Keratinocyte (primary cell): ENCODE measurements at places on chromosomes 2 and 18. TPM values are rescaled to one million over a fixed set of nuclear protein-coding genes. Genes with fewer than 3 reads are reported as not detected.

Gene LYG2
- polyA plus RNA-seq: 0.14 to 0.24 TPM in 2 of 3 replicates, not detected in the other

Gene ABCG5
- not detected in 3 replicates for polyA plus RNA-seq

Gene KCNS3
- 5.6 to 7.3 TPM (median 7.2 TPM) in 3 replicates for polyA plus RNA-seq

Gene C2orf80
- not detected in 3 replicates for polyA plus RNA-seq

Gene LINC00305
- not detected in 3 replicates for polyA plus RNA-seq

Gene MAIP1
- polyA plus RNA-seq: 11.4 to 17.4 TPM (median 12.6 TPM) in 3 replicates

Gene UGT1A4
- polyA plus RNA-seq: 0.77 to 2.4 TPM (median 2.0 TPM) in 3 replicates

Gene TTC39C
- polyA plus RNA-seq: 13.3 to 26.8 TPM (median 25.0 TPM) in 3 replicates

Gene UXS1
- 43.5 to 68.3 TPM (median 49.3 TPM) in 3 replicates for polyA plus RNA-seq

Gene SKOR2
- polyA plus RNA-seq: not detected in 3 replicates

Gene AFG3L2
- 31.0 to 47.5 TPM (median 42.2 TPM) in 3 replicates for polyA plus RNA-seq

Gene TXNDC2
- 0.03 TPM in 1 of 3 replicates, not detected in the others for polyA plus RNA-seq

Gene ASB18
- not detected in 3 replicates for polyA plus RNA-seq

Gene TMEM37
- polyA plus RNA-seq: 0.10 to 0.18 TPM (median 0.13 TPM) in 3 replicates

Gene KIAA2012
- polyA plus RNA-seq: not detected in 3 replicates

Gene DYNAP
- 0.07 TPM in 1 of 3 replicates, not detected in the others for polyA plus RNA-seq

Gene GKN1
- polyA plus RNA-seq: 0.15 to 0.75 TPM (median 0.49 TPM) in 3 replicates

Gene ALK
- not detected in 3 replicates for polyA plus RNA-seq

Gene GAREM2
- 0.03 to 0.17 TPM (median 0.06 TPM) in 3 replicates for polyA plus RNA-seq

Gene CYRIA
- 0.69 to 1.4 TPM (median 0.79 TPM) in 3 replicates for polyA plus RNA-seq

Gene SGPP2
- polyA plus RNA-seq: 0.76 to 7.3 TPM (median 2.6 TPM) in 3 replicates

Gene DCDC2C
- polyA plus RNA-seq: not detected in 3 replicates

Gene SDC1
- 696 to 1,073 TPM (median 1,057 TPM) in 3 replicates for polyA plus RNA-seq

Gene MAL
- polyA plus RNA-seq: not detected in 3 replicates

Gene TCF23
- polyA plus RNA-seq: not detected in 3 replicates

Gene NYAP2
- polyA plus RNA-seq: not detected in 3 replicates

Gene HOXD8
- 0.05 TPM in 1 of 3 replicates, not detected in the others for polyA plus RNA-seq
